Right renal cortex interstitium (tissue), 3 donors: ENCODE measurements at places on chromosomes 5 and 9. TPM values are rescaled to one million over a fixed set of nuclear protein-coding genes. Genes with fewer than 3 reads are reported as not detected.
A peak's percentile ranks its signal among the peaks of the same experiment; 100 is the strongest.

Gene FCN2
- polyA plus RNA-seq = 0.62 TPM

Gene ZNF483
- 2.7 TPM for polyA plus RNA-seq

Gene GCNT1
- polyA plus RNA-seq = 4.0 TPM

Gene CFAP90
- 5.7 TPM for polyA plus RNA-seq

Gene COL15A1
- polyA plus RNA-seq = 29.8 TPM

GRCh38 chr5:38596981-38597380 is 40.5 kb upstream of the LIFR start:
- DNase-seq = no peak

GRCh38 chr5:7759257-7759871 is 91.6 kb downstream of the CFAP90 start:
- DNase-seq = no peak

GRCh38 chr9:125829743-125830142 is 82.6 kb downstream of the PBX3 start:
- DNase-seq = no peak

DNA sequence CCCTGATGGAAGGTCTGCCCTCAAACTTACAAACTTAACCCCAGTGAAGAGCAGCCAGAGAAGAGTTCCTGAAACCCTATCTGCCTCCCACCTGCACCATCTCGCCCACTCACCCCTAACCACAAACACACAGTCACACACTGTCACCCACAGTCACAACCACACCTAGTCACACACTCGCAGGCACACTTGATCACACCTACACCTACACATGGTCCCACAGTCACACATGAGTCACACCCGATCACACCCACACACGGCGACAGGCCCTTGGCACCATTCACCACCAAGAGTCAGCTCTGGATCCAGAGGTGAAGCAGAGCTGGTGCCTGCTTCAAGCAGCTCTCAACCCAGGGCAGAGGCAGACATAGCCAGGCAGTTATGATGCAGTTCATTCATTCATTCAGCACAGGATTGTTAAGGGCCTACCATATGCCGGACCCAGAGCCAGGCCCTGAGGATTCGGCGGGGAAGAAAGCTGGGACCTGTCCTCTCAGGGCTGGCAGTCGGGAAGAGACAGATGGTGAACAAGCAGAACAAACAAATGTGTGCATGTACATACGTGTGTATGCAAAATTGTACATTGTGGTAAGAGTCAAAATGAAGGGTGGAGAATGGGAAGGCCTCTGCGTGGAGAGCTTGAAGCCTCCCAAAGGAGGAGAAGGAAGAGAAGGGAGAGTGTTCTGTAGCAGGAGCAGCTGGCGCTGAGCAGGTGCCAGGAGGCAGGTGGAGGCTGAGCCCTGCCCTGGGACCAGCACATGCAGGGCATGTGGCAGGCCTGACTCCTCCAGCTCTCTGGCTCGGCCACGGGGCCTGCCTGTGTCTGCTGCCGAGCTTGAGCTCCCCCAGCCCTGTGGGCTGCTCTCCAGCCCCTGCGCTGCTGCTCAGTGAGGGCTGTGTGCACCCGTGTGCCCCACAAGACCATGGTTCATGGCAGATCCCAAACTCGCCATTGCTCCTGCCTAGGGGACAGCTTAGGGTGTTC is 6.4 kb downstream of the TSPAN17 start:
- DNase-seq = no peak

GRCh38 chr5:4862500-4862899 is 277.6 kb upstream of the ADAMTS16 start:
- no peak for DNase-seq

DNA sequence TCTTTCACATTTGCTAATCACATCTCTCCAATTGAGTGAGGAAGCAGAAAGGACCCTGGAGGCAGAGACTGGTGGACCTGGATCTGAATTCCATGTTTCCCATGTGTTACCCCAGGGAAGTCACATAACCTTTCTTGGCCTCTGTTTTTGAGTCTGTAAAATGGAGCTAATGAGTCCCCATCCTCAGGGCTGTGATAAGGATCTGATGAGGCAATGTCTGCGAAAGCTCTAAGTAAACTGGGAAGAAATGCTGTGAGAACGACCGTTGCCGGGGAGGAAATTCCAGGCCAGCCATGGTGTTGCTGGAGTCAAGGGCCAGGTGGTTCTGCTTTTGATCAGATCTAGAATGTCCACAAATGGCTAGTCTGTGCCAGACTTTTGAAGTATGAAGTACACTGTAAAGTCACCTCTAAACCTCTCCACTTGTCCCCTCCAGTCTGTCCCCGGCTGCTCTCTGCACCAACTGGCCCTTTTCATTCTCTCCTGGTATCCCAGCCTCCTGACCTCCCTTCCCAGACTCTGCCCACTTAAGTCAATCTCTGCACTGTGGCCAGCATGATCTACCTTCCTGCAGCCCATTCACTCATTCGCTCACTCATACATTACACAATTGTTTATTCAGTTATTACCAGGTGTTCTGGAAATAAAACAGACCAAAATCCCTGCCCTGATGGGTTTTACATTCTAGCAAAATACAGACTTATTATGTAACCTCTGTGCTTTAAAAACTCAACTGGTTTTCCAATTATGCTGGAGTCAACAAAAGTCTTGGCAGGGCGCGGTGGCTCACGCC is 32.5 kb upstream of the N4BP3 start:
- DNase-seq = no peak

- DNase-seq = peak; percentile 60
Measured at GRCh38 chr9:76456202-76456926, 2.6 kb upstream of the GCNT1 start.

- no peak for DNase-seq
Measured at GRCh38 chr5:132363431-132364112, 5.9 kb upstream of the SLC22A5 start.

DNA sequence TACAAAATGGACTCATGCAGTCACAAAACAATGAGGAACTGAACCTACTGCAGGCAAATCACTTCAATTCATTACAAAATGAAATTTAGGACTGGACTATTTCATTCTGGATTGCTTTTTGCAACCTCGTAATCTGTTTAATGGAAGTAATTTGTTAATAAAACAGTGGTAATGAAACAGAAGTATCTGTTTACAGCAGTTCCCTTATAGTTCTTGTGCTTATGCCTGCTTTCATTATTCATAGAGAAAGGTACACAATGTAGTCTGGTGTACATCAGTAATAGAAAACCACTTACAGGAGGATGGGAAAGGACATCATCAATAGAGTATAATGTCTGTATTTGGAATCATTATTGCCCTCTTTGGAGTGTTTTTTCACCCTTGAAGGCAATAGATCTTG is 389.2 kb upstream of the NUDT12 start:
- no peak for DNase-seq

GRCh38 chr9:5999443-6000101 is 15.9 kb downstream of the RANBP6 start:
- DNase-seq = no peak

GRCh38 chr5:59660737-59661136 is 232.8 kb downstream of the PDE4D start:
- no peak for DNase-seq
